ENCODE measurements at places on chromosomes 1 and 21. TPM values are rescaled to one million over a fixed set of nuclear protein-coding genes. Genes with fewer than 3 reads are reported as not detected.

DNA sequence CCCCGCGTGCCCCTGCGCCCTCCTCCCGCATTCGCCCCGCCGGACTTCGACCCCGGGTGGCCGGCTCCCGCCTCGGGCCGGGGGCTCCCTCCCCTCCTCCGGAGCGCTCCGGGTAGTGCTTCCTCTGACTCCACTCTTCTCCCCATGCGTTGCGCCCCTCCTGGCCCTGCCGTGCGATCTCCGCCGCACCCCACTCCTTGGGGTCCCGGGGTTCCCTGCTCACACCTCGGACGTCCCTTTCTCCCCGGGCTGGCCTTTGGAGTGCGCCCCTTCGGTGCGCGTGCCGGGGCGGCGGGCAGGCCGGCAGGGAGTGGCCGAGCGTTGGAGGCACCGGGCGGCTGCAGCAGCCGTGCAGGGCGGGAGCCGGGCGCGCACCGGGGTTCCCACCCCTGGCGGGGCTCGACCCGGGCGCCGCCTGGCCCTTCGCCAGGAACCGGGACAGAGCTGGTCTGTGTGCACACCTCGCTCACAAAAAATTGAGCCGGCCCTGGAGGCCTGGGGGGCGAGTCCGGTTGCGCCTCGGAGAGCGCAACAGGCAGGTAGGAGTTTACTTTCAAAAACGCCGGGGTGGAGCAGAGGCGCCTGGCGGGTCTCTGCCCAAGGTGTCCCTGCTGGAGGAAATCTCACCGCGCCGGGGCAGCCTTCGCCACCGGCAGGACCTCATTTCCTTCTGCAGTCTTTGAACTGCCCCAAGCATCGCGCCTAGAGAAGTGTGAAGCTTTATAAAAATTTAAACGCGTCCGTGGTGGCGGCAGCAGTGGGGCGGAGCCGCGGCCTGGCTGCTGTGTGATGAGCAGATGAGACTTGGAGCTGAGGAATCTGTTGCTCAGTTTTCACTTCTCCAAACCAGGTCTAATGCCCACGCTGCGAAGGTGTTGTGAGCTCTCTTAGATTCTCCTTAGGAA lies 650 bp downstream of the VANGL1 start:
- peaks cover 22% of the 10 kb centered on the region for H3K4me1 ChIP-seq
- H3K36me3 ChIP-seq: no peaks in the 10 kb centered on the region
- H3K27me3 ChIP-seq: no peaks in the 10 kb centered on the region
- H3K27ac ChIP-seq: peak overlapping the region; percentile 79
- DNase-seq: peak; percentile 38

DNA sequence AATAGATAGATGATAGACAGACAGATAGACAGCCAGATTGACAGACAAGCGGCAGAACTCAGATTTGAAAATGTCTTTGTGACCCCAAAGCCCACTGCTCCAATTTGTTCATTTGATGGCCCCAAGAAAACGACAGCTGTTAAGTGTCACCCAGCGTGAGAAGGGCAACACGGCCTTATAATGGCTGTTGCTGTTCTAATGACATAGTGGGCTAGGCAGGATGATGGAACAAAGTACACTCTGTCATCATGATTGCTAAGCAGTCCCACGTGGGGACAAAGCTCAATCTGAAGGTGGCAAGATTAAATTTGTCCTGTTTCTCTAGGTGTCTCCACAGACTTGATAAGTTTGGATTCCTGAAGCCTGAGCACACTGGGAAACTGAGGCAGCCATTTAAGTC lies 112.9 kb downstream of the DAB1 start:
- H3K4me3 ChIP-seq: no peak overlapping the region
- no peak overlapping the region for H3K27ac ChIP-seq

- no peak for DNase-seq
- no peak overlapping the region for H3K27ac ChIP-seq
- H3K4me3 ChIP-seq: no peak overlapping the region
- H3K36me3 ChIP-seq: no peaks in the 10 kb centered on the region
- no peaks in the 10 kb centered on the region for H3K4me1 ChIP-seq
- no peaks in the 10 kb centered on the region for H3K27me3 ChIP-seq
These were observed 18.1 kb upstream of the ETS2 start for GRCh38 chr21:38787461-38788274.

DNA sequence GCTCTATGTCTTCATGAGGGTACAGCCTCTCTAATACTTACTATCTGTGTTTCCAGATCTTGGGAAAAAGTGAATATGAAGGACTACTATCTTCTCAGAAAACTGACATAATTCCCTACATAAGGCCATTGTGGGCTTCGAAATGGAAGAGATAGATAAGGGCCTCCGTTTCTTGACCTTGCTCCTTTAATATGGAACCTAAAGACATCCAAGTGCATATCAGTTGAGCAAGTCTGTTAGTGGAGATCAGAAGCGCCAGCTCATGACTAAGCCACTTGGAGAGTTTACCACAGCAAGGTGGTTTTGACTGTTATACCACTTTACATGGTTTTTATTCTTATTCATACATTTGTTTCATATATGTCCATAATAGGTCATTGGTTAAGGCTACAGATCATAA lies 35.3 kb upstream of the FCER1A start:
- H3K27ac ChIP-seq: no peak overlapping the region
- DNase-seq: no peak
- H3K4me3 ChIP-seq: no peak overlapping the region

DNA sequence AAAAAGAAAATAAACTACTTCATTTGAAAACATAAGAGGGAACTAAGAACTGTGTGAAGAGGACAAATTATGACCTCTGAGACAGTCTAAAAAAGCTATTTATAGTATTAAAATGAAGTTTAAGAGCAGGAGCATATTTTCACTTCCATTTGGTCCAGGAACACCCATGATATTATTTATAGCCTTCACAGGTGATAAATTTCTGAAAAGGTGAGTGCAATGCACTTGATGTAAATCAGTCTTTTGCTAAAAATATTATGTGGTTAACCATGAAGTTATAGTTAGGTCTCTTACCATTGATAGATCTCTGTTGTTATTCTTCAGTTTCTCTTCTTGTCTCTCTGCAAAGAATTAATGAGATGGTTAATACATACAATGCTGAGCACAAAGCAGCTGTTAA lies 14.7 kb downstream of the TMCO1 start:
- H3K27me3 ChIP-seq: no peaks in the 10 kb centered on the region
- no peak for DNase-seq
- no peaks in the 10 kb centered on the region for H3K4me1 ChIP-seq
- no peak overlapping the region for H3K27ac ChIP-seq
- H3K4me3 ChIP-seq: no peak overlapping the region

- no peak overlapping the region for H3K4me3 ChIP-seq
- H3K27me3 ChIP-seq: peaks cover 6% of the 10 kb centered on the region
- H3K4me1 ChIP-seq: no peaks in the 10 kb centered on the region
- no peak for DNase-seq
These were observed 63.3 kb downstream of the TNR start for GRCh38 chr1:175679981-175680652.

GRCh38 chr1:10823000-10823401 lies 26.6 kb upstream of the CASZ1 start:
- H3K27ac ChIP-seq: peak overlapping the region; percentile 43
- peak; percentile 50 for DNase-seq
- H3K36me3 ChIP-seq: no peaks in the 10 kb centered on the region
- H3K27me3 ChIP-seq: no peaks in the 10 kb centered on the region

GRCh38 chr1:215888159-215888558 lies 321.1 kb downstream of the KCTD3 start:
- no peaks in the 10 kb centered on the region for H3K36me3 ChIP-seq
- H3K27ac ChIP-seq: no peak overlapping the region
- no peaks in the 10 kb centered on the region for H3K27me3 ChIP-seq
- no peak for DNase-seq
- H3K4me1 ChIP-seq: no peaks in the 10 kb centered on the region

DNA sequence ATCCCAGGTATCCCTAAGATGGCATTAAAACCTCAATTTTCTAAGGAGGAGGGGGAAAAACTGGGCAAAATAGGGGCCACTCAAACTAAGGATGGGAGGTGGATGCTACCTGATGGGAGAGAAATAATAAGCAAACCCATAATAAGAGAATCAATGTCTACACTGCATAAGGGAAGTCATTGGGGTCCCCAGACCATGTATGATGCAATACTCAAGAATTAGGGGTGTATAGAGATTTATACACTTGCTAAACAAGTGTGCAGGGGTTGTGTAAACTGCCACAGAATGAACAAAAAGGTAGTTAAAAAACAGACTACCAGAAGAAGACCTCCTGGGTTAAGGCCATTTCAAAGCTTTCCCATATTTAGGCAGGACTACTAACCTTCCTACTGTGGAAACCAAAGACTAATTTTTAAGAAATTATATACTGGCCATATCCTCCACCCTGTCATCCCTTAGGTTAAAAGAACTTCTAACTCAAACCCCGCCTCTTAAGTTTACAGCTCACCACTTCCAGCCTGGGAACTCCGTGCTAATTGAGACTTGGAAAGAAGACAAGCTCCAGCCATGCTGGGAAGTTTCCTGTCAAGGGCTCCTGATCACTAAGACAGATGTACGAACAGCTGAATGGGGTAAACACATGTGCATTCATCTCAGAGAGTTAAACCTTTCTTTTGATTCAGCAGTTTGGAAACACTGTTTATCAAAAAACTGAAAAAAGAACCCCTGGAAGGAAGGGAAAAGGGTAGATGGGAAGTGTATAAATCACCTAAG lies 64.4 kb upstream of the TLR5 start:
- peak overlapping the region; percentile 30 for H3K27ac ChIP-seq
- peak; percentile 44 for DNase-seq
- H3K4me1 ChIP-seq: peaks cover 29% of the 10 kb centered on the region
- no peaks in the 10 kb centered on the region for H3K36me3 ChIP-seq
- no peak overlapping the region for H3K4me3 ChIP-seq

GRCh38 chr1:4517186-4517954 lies 137.0 kb upstream of the AJAP1 start:
- H3K4me3 ChIP-seq: no peak overlapping the region
- H3K4me1 ChIP-seq: peaks cover 6% of the 10 kb centered on the region
- DNase-seq: no peak
- no peak overlapping the region for H3K27ac ChIP-seq
- no peaks in the 10 kb centered on the region for H3K36me3 ChIP-seq

DNA sequence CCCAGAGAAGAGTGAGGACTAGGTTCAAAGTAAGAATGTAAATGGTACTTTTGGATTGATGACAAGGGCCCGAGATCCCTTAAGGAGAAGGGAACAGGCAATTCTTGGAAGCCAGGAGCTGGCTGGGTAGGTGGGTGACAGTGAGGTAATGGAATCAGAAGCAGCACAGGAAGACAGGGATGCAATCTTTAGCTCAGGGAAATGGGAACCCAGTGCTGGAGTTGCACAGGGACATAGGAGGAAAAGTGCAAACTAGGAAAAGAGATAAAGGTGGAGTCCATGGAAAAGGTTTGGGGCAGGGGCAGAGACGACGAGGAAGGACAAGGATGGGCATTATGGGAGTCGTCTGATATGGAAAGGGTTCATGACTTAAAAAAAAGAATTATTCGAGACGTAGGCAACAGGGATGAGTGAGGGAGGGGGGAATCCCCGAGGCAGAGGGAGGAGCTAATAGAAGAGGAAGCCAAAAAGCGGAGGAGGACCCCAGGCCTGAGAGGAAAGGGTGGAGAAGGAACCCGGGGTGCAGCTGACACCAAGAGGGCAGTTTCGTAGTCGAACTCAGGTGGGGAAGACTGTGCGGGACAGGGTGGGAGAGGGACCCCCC lies 495 bp downstream of the PI4KB start:
- DNase-seq: no peak
- peaks cover 44% of the 10 kb centered on the region for H3K4me1 ChIP-seq
- peaks cover 11% of the 10 kb centered on the region for H3K36me3 ChIP-seq
- peak overlapping the region; percentile 89 for H3K4me3 ChIP-seq
- no peaks in the 10 kb centered on the region for H3K27me3 ChIP-seq
- H3K27ac ChIP-seq: peak overlapping the region; percentile 72

DNA sequence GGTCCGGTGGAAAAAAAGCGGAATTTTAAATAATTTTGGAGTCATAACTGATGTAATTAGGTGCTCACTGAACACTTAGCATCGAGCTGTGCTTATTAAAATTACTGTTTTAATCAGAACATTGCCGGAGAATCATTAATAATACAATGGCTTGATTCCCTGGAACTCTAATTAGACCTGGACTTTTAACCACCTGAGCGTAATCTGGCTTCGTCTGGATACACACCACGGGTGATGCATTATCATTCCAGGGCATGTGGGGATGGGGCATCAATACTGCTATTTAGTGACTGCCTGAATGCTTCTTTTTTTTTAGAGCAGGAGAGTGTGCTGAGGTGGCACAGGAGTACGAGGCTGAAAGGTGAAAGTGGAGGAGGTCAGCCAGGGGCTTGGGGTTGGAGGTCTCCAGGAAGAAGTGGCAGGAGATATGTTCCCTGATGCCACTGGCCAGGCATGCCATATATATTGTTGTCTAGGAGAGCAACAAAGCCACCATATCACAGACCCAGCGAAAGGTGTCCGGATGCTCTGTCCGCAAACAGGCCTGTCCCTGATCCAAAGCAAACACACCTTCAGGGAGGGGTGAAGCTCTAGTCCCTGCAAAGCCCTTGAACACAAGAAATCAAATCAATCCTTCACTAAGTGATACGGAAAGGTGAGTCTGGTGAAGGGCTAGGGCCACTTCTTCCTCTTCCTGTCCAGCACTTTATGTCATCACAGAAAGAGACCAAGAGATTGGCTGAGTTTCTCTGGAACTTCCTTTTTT lies 125.2 kb downstream of the PLXNA2 start:
- H3K36me3 ChIP-seq: no peaks in the 10 kb centered on the region
- H3K4me3 ChIP-seq: no peak overlapping the region

DNA sequence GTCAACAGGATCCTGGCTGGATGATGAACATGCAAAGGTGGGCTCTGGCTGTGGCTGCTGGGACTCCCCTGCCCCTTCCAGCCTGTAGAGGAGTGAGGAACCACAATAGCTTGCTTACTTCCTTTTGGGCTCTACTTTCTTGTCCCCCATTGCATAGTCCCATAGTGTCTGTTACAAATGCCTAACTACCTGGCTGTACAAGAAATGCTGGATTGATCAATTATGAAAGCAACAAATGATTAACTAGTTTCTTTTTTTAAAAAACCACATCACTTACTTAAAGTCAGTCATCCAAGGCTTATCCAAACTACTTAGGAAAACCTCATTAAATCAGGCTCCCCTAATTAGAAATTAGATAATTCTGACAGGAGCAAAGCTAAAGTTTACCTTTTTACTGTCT lies 514.1 kb upstream of the PKN2 start:
- no peak for DNase-seq
- no peak overlapping the region for H3K4me3 ChIP-seq
- peaks cover 5% of the 10 kb centered on the region for H3K27me3 ChIP-seq
- no peaks in the 10 kb centered on the region for H3K4me1 ChIP-seq

DNA sequence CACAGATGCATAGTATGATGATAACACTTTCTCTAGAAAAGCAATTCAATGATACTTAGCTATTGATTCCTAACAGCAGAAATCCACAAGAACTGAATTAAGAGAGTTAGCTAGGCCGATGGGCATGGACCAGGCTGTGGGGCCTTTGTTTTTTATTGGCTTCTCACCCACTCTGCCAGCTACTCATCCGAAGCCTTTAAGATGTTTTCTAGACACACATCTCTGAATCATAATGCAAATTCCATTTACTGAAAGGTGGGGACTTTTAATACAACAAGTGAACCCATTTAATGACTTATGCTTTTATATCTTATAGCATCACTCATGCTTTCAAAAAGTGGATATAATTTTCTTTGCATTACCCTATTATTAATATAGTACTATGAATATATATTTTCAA lies 170.2 kb downstream of the RUNX1 start:
- H3K4me3 ChIP-seq: no peak overlapping the region
- H3K27ac ChIP-seq: no peak overlapping the region
- H3K36me3 ChIP-seq: no peaks in the 10 kb centered on the region

Gene MFAP2
- 1.5 TPM for total RNA-seq

Gene TTC4
- total RNA-seq: 13.1 TPM

Gene EPB41
- total RNA-seq: 14.7 TPM

Gene RAB7B
- total RNA-seq: 1.5 TPM

Gene KCNN3
- 3.6 TPM for total RNA-seq

Gene SH2D2A
- total RNA-seq: 4.4 TPM

Gene ADAM15
- 75.4 TPM for total RNA-seq

Data from heart right ventricle (tissue), 16 donors.